Stimulated activated CD4-positive, alpha-beta T cell treated with anti-CD3 and anti-CD28 coated beads, Interleukin-2, amount 100 ng/mL, for 4 hours (primary cell): ENCODE measurements at places on chromosomes 2 and 18.

DNA sequence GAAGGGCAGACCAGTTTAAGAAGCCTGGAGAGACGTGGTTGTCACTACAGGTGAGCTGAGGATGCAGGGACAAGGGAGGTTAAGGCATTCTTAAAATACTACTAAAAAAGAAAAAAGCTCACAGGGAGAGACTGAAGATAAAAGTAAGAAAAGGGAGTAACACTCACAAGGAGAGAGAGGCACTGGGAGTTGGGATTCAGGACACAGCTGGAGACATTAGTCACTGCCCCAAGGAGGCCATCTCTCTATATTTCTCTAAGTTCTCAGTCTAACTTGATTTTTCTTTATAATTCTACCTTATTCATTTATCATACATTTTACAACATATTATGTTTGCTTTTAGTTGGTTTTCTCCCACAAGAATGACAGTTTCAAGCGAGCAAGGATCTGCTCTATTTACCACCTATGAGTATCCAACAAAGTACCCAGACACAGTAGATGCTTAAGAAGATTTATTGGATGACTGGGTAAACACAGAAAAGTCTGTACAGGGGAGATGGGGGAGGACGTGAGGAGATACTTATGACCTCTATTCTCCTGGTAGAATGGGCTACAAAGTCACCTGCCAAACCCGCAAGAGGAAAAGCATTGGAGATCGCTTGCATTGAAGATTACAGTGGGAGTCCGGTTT lies 2.2 kb downstream of the SERPINE2 start:
- no peak for DNase-seq

- DNase-seq: no peak
Measured at GRCh38 chr2:178105566-178105965, 6.7 kb upstream of the RBM45 start.

GRCh38 chr18:46224181-46224775 lies 120.1 kb downstream of the HAUS1 start:
- no peak for DNase-seq

GRCh38 chr2:174939046-174939445 lies 66.1 kb downstream of the CHN1 start:
- DNase-seq: no peak

- DNase-seq: no peak
Measured at GRCh38 chr2:44930274-44931197, 11.0 kb upstream of the SIX3 start.
